ENCODE measurements at places on chromosomes 3 and 15. TPM values are rescaled to one million over a fixed set of nuclear protein-coding genes. Genes with fewer than 3 reads are reported as not detected.

MRPS25 gene
- 34.0 TPM for total RNA-seq

ITIH3 gene
- total RNA-seq: 0.19 TPM

QTRT2 gene
- 33.2 TPM for total RNA-seq

P2RY1 gene
- total RNA-seq: 0.88 TPM

SLC28A2 gene
- total RNA-seq: not detected

RARRES1 gene
- 1.3 TPM for total RNA-seq

TSEN2 gene
- total RNA-seq: 10.2 TPM

- no peak for DNase-seq
These were observed 660.8 kb upstream of the SGO1 start for GRCh38 chr3:20846832-20847231.

DNA sequence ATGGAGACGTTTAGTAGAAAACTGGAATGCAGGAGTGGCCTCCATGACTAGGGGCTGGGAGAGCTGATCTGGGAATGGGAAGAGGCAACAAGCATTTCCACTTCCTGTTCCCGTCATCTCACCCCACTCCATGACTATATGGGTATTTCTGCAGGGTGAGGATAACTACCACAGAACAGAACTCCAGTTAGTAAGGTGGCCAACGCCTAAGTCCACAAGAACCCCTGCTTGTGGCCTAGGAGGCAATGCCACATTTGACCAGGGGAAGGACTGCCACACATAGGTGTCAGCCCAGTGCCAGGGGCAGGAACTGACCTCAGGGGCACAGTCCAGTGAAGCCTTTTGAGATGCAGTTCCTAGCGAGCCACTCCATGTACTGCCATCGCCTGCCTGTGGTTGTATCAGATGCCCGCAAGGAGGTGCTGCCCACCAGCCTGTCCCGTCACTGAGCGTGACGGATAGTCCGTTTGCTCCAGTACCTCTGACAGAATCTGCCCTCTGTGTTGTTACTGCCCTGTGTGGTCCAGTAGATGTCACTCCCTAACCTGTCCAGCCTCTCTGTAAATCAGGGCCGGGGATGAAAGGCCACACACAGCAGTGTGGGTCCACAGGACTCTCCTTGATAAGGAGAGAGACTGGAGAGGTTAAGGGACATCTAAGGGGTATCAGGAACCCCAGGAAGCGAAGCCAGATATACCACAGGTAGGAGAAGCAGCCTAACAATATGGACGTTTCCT is 3.5 kb upstream of the MTFMT start:
- DNase-seq: peak; percentile 89

- no peak for DNase-seq
These were observed 161.5 kb upstream of the MB21D2 start for GRCh38 chr3:193078996-193079753.

DNA sequence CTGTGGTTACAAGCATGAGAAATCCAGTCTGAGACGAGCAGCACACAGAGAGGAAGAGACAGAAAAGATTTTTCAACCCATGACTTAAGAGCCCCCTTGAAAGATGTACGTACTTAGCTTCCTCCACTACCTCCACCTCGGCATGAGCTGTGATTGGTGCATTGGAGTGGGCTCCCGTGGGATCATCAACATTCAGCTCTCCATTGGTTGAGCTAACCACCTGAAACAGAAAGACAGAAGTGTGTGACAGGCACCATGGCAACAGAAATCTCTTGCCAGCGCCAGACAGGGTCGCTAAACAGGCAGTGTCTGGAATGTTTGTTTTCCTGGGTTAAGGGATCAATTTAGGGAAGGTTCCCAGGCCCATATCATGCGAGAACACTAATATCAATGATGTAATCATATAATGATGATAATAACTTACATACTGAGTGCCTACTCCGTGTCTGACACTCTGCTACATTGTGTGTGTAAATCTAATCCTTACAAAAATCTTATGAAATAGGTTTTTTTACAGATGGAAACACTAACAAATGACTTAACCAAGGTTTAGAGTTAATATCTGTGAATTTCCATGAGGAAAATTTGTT is 17.5 kb upstream of the PPIB start:
- no peak for DNase-seq

DNA sequence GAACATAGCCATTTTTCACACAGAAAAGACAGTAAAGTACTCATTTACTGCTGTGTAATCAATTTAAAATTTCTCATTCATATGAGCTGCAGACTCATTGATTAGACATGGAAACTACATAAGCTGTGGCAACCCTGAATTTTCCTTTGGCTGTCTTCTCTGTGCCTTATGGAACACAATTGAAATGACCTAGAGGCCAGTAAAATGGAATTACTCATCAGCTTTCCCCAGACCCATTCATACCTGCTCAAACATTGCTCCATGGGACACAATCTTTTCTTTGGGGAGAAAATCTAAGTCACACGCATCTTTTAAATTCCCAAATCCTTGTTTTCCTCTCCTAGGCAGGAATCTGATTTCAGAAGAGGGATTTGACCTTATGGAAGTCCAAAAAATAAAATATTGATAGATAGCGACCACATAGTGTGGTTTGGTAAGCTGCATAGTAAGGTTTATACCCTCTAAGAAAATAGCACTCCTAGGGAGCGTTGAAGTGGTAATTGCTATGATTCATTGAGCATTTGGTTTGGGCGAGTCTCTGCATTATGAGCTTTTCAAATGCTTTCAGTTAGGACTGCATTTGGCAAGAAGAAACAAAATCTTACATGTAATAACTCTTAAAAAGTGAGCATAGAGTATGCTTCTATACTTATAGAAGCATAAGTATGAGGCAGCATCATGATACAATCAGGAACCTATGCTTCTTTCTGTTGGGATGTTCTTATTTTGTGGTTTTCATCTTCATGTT is 243.4 kb upstream of the GADL1 start:
- DNase-seq: no peak

GRCh38 chr15:101505610-101506337 is 16.3 kb upstream of the PCSK6 start:
- no peak for DNase-seq

GRCh38 chr3:19757773-19758172 is 176.2 kb downstream of the EFHB start:
- no peak for DNase-seq

DNA sequence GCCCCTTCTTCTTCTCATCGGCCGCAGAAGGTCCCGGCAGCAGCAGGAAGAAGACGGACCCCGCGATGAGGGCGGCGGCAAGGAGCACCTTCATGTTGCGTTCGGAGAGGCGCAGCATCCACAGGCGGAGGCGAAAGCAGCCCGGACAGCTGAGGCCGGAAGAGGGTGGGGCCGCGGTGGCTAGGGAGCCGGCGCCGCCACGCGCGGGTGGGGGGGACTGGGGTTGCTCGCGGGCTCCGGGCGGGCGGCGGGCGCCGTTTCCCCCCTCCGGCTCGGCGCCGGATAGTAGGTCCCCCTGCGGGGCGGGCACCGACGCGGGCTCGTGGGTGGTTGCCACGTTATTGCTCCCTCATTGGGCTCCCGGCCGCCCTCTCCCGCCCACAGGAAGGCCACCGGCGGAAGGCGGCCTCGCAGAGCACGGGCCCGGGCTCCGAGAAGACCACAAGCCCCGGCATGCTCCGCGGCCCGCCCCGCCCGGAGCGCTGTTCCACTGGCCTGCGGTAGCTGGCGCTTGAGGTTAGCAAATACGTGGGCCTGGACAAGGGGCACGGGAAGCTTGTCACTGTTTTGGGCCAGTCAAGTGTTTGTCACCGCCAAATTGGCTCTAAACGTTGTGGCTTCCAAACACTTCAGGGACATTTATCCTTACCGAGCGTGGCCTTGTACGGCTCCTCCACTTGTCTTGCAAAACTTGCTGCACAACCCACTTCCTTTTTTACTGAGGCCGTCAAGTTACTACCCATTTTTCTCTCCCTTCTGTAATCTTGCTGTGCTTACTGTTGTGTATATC is at the start of gene PPIB:
TSS of gene PPIB (minus strand) at position 154 of the 790 bp plus-strand sequence. CDS start at position 118, 36 bp downstream.
- DNase-seq: peak; percentile 98

GRCh38 chr3:174153871-174154270 is 705.3 kb upstream of the NAALADL2 start:
- no peak for DNase-seq

DNA sequence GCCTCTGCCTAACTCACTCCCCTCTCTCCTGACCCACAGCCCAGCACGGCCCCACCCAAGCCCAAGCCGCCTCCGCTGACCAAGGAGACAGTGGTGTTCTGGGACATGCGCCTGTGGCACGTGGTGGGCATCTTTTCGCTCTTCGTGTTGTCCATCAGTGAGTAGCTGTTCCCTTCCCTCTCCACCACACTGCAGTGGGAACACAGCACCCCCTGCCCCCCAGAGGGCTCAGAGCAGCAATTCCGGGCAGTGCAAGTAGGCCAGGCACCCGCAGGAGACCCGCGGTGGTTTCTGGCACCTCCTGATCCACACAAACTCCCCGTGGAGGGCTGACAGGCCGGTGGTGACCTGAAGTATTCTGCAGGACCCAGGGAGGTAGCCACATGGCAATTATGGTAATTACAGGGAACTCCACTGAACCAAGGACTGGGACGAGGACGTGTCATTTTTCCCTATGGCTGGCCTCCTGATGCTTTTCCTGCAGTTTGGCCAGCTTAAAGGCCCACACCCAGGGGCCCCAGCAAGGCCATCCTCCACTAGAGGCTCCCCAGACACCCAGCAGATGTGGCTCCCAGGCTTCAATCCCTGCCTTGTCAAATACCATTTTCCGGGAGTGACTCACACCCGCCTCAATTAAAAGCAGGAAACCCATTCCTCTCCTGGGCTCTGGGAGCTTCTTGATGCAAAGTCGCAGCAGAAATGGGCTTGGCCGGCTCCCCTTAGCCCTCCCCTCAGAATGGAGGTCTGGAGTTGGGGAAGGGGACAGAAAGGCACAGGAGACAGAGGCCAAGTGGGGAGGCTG is 4.8 kb downstream of the TMIE start:
- DNase-seq: peak; percentile 83

- no peak for DNase-seq
These were observed 261.4 kb downstream of the EPHA3 start for GRCh38 chr3:89368846-89369245.

GRCh38 chr3:11522398-11522715 is 121.4 kb downstream of the VGLL4 start:
- DNase-seq: no peak

DNA sequence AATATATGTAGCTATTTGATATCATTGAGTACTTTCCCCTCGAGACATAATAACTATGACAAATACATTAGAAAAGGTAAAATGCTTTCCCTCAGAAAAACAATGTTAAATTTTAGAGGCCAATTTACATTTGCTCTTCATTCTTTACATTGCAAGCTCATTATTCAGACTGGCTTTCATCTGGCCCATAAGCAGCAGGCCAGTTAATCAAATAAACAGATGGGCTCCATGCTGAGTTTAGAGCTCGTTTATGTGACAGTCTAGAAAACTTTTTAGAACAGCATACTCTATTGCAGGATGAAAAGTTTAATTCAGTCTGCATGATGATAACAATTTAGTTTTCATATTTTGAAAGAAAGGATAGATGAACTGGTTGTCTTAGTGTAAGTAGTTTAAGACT is 150.6 kb downstream of the DUT start:
- no peak for DNase-seq

- DNase-seq: no peak
These were observed 109.1 kb downstream of the MINAR1 start for GRCh38 chr15:79541196-79541595.

- DNase-seq: no peak
These were observed 113.9 kb downstream of the SRGAP3 start for GRCh38 chr3:9135526-9135925.

DNA sequence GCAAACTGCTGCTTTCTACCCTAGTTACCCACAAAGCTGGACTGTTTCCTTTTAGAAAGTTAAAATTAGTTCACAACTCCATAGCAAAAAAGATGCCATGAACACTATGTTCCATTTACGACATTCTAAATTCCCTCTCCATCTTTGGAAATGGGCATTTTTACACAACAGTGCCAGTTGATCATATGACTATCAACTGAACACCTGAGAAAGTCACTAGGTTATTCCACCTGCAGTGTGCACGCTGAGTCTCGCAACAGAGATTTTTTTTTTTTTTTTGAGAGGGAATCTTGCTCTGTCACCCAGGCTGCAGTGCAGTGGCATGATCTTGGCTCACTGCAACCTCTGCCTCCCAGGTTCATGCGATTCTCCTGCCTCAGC is 120.3 kb downstream of the SNRK start:
- DNase-seq: no peak

DNA sequence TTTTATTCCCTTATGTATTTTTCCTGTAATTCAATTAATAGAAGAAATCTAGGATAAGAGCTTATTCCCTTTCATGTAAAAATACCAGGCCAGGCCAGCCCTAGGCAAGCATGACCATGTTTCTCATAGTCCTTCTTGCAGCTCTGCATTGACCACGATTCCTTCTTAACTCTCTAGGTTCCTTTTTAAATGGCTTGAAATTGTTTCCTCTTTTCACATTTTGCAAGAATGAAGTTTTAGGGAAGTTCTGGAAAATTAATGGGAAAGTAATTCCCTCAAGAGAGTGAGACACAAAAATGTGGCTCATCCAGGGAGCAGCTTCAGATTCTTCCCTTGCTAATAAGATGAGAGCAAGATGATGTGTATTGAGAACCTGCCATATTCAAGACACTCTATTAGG is 116.5 kb upstream of the FGF7 start:
- no peak for DNase-seq

All from dermis blood vessel endothelial cell (primary cell).